ENCODE measurements at places on chromosomes 11 and 22. TPM values are rescaled to one million over a fixed set of nuclear protein-coding genes. Genes with fewer than 3 reads are reported as not detected.

GRCh38 chr11:19676475-19677380 lies 35.9 kb upstream of the NAV2 start:
- no peak for DNase-seq

GAL3ST1 gene
- total RNA-seq: 0.16 TPM

DNA sequence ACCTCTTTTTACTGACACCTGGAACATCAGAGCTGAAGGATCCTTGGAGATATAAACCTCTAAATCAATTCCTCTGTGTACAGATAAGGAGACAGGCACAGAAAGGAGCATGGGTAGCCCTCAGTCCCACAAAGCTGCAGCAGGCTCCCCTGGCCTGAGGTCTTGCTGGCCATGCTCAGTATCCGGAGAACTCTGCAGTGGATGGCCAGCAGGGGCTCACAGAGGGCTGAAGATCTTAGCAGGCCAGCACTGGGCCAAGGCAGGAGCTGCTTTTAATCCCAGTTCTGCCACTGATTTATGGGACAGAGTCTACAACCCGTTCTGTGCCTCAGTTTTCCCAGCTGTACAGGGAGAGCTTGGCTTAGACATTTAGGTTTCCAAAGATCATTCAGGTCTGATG lies 52.6 kb upstream of the LRRC32 start:
- DNase-seq: no peak

DNA sequence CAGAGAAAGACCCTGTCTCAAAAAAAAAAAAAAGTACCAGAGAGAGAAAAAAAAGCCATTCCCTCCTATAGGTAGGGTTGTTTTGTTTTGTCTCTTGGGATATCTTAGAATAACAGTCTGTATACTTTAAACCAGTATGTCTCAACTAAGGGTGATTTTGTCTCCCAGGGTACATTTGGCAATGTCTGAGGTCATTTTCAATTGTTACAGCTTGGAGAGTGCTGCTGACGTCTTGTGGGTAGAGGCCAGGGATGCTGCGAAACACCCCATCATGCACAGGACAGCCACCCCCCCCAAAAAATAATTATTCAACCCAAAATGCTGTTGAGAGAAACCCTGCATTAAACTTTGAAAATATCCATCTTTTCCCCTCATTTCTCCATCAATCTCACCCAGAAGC lies 56.1 kb upstream of the CRTAM start:
- no peak for DNase-seq
